T1000 (cell line): ENCODE measurements at places on chromosomes 3 and 15.

DNA sequence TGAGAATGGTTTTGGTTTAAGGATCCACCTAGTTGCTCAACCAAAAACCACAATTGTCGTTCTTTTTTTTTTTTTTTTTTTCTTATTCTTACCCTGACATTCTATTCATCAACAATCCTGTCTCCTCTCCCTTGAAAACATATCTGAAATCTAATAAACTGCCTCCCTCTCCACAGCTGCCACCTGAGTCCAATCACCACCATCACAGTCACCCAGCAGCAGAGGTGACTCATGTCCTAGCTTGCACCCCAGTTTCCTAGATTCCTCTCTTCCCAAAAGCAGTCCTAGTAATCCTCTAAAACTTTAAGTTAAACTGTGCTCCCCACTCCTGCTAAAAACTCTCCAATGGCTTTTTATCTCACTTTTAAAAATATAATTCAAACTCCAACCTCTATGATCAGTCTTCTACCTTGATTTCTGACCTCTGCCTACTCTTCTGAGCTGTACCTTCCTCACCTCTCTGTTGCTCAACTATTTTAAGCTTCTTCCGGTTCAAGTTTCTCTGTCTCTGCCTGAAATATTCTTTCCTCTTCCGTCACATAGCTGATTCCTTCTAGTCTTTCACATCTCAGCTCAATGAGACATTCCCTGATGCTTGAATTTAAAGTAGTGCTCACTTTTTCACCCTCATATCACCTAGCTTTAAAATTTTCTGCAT lies 33.7 kb upstream of the RBMS3 start:
- DNase-seq: no peak

DNA sequence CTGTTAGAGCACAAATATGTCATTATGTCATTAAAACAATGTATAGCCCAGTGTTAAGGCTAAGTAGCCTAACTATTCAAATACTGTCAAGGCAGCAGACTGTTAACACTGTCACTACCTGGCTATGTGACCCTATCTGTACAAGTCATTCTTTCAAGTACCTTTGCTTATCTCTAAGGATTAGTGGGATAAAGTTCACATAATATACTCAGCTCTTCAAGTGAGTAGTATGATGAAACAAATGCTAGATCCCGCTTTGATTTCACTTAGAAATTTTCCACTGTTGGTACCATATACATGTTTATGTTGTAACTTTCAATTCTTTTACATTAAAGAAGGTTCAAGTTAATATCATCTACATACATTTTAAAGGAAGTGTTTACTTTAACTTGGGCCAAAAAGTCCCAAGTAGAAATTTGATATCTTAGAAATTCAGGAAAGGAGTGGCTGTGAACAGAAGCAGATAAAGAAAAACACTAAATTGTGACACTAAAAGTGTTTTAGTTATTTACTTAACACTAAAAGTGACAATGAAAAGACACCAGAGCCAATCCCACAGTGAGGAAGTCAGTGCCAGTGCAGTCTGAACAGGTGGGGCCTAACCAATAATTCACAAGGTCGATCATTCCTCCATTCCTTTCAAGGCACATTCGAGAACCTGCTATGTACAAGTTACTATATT lies 4.8 kb upstream of the RFX7 start:
- DNase-seq: no peak

GRCh38 chr3:152381881-152382295 lies 113.2 kb downstream of the MBNL1 start:
- DNase-seq: no peak

DNA sequence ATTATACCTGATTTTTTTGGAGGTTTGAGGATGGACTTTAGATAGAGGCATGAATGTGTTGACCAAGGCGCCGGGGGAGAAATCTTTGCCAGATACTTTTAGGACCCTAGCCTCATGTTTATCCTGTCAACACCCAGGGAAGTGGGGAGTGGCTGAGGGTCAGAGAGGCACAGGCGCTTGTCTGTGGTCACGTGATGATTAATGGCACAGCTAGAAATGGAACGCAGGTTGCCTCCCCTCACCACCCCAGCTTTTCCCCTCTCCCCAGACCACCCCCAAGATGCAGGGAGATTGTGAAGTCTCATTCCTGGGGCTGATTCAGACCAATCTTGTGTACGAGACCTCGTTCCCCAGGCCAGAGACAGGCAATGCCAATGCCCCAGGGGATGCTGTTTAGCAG lies 218.4 kb upstream of the LINGO1 start:
- no peak for DNase-seq

GRCh38 chr3:171113716-171114115 lies 87.2 kb upstream of the SLC2A2 start:
- DNase-seq: no peak

- DNase-seq: no peak
Observed at GRCh38 chr3:23864931-23865330, 51.9 kb downstream of the NKIRAS1 start.

GRCh38 chr3:38454884-38455638 lies 1.4 kb downstream of the ACVR2B start:
- peak; percentile 40 for DNase-seq

GRCh38 chr3:18179521-18179920 lies 245.6 kb downstream of the SATB1 start:
- DNase-seq: no peak

- DNase-seq: no peak
Observed at GRCh38 chr15:97914711-97915110, 45.8 kb upstream of the ARRDC4 start.
